ENCODE measurements at places on chromosomes 12 and 14.

- DNase-seq, result no peak
Measured at GRCh38 chr14:104439625-104440024, 139.9 kb upstream of the C14orf180 start.

- peak; percentile 46 for DNase-seq
Measured at GRCh38 chr14:92585981-92586937, 72.7 kb downstream of the RIN3 start.

- peak; percentile 43 for DNase-seq
Measured at GRCh38 chr12:27014859-27015729, 910 bp upstream of the TM7SF3 start.

- DNase-seq, result no peak
Measured at GRCh38 chr12:120739821-120740613, 14.4 kb downstream of the ACADS start.

GRCh38 chr12:124884587-124885438, 21.1 kb upstream of the SCARB1 start:
- DNase-seq, result peak; percentile 19

- DNase-seq, result no peak
Measured at GRCh38 chr14:89309670-89310177, 107.3 kb downstream of the FOXN3 start.

DNA sequence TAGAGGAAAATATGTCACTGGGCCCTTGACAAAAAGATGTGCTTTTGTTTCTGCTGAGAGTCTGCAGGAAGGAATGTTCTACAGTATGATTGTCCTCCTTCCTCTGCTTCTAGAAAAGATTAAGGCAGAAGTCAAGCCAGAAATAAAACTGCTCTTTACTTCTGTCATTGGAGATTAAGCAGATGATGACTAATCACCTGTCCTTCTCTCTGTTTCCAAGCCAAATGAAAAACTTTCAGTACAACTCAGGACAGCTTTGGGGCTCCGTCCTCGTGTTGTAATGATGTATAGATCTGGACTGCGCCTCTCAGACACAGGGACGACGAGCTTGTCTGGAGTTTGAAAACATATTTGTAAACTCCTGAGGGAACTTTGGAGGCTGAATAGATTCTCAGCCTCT, 159.3 kb downstream of the DYRK2 start:
- no peak for DNase-seq

- no peak for DNase-seq
Measured at GRCh38 chr12:104649921-104650320, 193.2 kb downstream of the CHST11 start.

DNA sequence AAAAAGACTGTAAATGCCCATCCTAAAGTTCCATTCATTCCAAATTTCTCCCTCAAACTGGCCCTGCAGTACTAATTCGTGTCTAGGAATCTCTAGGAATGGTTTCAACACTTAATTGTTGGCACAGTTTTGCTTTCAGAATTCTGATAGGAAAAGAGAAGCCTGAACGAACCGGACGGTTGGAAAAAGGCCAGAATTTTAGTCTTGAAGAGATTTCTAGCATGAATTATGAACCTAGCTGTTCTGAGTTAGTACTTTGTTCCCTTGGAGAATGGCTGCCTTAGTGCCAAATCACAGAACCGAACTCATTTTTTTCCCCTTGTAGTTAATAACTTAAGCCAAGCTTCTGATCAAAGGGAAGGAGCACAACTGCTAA, 262.6 kb downstream of the ADAMTS20 start:
- no peak for DNase-seq

DNA sequence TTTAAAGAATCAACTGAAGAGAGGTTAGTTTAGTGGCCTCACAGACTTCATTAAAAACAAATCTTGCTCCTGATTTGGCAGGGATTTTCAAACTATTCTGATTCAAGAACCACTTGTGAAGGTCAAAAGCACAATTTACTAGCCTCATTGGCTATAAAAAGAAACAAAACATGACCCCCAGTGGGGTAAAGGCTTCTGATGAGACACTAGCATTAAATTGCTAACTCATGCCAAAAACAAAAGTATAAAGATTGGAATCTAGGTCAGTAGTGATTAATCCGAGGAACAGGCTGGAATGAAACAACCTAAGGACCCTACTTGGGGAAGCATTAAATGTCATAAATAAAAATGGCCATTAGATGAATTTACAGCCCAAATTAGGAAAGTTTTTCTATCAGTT, 312.3 kb downstream of the PAWR start:
- no peak for DNase-seq

DNA sequence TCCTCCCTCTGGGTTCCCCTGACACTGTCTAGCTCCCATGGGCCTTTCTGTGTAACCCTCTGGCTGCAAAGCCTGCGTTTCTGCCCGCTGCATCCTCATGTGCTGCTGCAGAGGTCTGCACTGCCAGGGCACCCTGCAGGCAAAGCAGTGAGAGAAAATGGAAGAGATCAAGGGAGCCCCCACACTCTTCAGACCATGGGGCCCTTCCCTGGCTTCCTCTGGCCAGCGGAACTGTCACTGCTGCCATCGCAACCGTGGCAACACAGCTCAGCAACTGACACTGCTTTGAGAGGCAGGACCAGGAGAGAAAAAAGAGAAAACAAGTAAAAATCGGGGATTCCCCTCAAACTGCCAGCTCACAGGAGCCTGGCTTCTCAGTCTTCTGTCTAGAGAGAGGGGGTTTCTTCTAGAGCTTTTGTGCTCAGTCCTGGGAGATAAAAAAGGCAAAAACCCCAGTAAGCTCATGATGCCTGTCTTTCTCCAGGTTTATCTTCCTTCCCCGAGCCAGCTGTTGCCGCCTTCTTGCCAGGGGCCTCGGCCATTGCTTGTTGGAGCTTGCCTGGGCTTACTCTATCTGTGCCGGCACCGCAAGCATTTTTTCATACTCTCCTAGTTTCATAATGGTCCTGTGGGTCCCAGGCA, 38.9 kb downstream of the C14orf132 start:
- DNase-seq, result no peak

GRCh38 chr12:20188930-20189653, 179.2 kb upstream of the PDE3A start:
- no peak for DNase-seq

GRCh38 chr12:34288963-34289345, 266.7 kb downstream of the ALG10 start:
- no peak for DNase-seq

DNA sequence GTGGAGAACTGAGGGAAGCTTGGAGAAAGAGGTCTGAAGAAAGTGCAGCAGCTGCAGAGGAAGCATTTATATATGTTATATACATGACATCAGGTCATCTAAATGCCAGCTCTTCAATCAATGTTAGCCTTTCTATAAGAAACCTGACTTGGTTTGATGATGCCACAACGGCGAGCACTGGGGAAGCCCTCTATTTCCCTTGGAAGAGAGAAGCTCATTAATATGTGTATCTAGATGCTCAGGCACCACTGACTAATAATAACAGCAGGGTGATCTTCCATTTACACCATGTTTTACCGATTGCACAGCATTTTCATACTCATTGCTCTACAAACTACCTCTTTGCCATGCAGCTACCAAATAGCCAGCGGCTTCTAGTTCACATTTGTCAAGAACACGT, 811 bp downstream of the ACYP1 start:
- DNase-seq, result no peak

DNA sequence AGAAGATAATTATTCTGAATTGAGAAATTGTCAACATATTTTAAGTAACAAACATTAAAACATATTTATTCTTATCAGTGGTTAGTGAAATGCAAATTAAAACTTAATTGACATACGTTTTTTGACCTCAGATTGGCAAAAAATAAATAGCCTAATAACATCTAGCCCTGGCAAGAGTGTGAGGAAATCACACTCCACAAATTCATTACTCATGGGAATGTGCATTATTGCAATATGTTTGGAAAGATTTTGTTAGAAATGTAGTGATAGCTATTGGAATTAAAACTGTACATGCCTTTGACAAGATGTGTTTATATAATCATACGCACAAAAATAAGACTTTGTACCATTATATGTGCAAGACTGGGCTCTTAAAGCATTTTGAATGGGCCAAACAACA, 168.6 kb downstream of the KITLG start:
- DNase-seq, result no peak

GRCh38 chr12:124319368-124320050, 24.6 kb downstream of the RFLNA start:
- DNase-seq, result no peak

- no peak for DNase-seq
Measured at GRCh38 chr14:91032248-91032647, 28.2 kb downstream of the RPS6KA5 start.

- no peak for DNase-seq
Measured at GRCh38 chr14:75995372-75996041, 9.9 kb downstream of the IFT43 start.

GRCh38 chr12:52636189-52636588, 15.8 kb downstream of the KRT2 start:
- DNase-seq, result no peak

GRCh38 chr12:91074154-91074709, 16.4 kb upstream of the KERA start:
- DNase-seq, result no peak

GRCh38 chr14:75041613-75042012, 9.7 kb downstream of the MLH3 start:
- no peak for DNase-seq

DNA sequence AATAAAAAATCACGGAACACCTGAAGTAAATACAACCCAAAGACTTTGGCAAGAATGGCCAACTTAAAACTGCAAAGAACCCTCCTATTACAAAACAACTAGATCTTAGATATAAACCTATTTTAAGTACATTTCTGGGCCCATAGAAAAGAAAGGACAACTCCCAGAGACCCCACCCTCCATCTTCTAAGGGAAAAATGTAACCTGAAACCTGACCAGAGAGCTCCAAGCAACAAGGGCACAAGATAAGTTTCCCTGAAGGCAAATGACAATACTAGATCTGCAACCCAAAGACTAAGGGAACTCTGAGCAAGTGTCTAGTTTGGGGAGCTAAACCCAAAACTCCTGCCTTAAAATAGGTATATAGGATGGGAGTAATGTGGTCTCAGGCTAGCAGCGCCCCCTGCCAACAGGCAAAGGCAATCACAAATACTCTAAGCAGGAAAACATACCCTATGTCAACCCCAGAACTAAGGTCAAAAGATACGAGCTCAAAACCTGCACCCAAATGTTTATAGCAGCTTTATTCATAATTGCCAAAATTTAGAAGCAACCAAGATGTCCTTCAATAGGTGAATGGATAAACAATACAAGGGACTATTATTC, 218.9 kb downstream of the ITPR2 start:
- DNase-seq, result peak; percentile 4

GRCh38 chr14:20732979-20733635, 12.6 kb upstream of the EDDM3A start:
- DNase-seq, result no peak

DNA sequence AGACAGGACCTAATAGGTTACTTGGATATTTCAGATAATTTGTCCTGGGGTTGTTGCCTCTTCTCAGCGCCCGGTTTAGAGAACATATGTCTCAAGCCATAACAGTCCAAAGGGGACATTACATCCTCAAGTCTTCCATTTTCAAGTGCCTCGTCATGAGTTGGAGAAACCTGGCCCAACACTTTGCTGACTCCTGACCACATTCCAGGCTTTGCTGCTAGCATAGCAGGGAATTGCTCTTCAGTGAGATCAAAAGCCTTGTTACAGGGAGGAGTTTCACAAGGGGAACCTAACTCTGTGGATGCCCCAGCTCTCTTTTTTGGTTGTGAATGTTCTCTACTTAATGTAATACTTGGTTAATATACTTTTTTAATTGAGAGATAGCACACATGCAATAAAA, 8.2 kb upstream of the MMP19 start:
- DNase-seq, result no peak

- DNase-seq, result no peak
Measured at GRCh38 chr14:104428333-104428851, 151.2 kb upstream of the C14orf180 start.

DNA sequence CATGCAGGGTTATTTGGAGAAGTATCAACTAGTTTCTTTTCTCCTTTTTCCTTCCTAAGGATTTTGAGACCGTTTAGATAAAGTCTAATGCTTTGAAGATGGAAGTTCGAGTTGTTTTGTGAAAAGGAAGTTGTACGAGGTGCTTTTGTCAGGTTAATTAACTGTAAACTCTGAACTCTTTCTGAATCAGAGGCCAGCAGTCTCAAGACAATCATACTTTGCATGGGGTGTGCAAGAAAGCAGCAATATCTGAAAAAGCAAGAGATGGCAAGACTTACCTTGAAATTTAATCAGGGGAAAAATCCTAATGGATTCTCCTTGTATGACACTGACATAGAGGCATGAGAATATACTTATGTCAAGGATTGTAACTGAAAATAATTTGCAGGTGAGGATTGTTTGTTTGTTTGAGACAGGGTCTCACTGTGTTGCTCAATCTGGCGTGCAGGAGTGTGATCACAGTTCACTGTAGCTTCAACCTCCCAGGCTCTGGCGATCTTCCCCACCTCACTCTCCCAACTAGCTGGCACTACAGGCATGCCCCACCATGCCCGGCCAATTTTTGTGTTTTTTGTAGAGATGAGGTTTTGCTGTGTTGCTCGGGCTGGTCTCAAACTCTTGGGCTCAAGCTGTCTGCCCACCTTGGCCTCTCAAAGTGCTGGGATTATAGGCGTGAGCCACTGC, 170.2 kb upstream of the HMGA2 start:
- DNase-seq, result no peak

DNA sequence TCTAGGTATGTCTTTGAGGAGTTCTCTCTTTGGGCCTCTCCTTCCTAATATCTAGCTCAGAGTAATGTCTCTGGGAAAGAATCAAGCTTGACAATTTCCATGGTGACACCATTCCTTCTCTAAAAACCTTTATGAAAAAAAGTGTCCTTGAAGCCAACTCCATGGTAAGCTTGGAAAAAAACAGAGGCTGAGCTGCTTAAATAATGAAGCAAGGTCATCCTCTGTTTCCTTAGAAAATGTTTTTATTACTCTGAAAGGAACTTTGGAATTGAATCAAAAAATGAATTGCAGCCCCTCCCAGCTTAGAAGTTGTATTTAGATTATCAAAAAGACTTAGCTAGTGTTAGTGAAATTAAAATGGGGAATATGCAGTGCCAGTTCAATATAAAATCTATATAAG, 166.1 kb upstream of the KITLG start:
- no peak for DNase-seq

- no peak for DNase-seq
Measured at GRCh38 chr14:67137744-67138371, 51.4 kb upstream of the GARIN2 start.

DNA sequence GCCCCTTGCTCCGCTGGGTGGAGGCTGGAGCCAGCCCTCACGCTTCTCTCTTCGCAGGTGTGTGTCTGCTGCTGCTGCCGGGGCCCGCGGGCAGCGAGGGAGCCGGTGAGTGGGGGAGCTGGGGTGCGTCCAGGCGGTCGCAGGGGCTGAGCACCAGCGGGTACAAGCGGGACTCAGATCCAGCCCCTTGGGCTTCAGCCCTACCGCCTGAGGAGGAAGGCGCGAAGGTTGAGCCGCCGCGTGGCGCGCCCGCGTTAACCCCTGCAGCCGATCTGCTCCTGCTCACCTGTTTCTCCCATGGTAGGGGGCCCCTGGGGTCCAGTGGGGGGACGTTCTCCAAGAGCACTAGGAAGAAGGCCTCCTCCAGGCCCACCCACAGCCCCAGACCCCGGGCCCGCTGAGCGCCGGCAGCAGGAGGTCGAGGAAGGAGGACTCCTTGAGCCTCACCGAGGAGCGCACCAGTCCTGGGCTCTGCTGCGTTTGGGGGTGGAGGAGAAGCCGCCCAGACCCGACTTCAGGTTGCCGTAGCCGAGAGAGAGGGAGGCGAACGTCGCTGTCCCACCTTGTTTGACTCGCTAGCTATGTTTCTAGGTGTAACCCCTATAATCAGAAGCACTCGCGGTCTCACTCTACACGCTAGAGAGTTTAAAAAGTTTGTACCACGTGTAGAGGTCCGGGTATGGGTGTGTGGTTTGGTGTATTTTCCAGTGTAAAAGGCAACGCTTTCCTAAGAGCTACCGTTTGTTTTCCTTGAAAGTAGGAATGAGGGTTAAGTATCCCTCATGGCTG, 834 bp downstream of the COCH start:
- DNase-seq, result no peak
